Smooth muscle cell of bladder (primary cell): ENCODE measurements at places on chromosomes 3 and 15. TPM values are rescaled to one million over a fixed set of nuclear protein-coding genes. Genes with fewer than 3 reads are reported as not detected.

Gene PIERCE2
- 1.7 and 1.8 TPM in 2 replicates for total RNA-seq

Gene PAQR9
- total RNA-seq = 0.18 TPM in 1 of 2 replicates, not detected in the other

Gene SPRED1
- 30.7 and 39.0 TPM in 2 replicates for total RNA-seq

Gene ANKRD34C
- total RNA-seq = not detected in 2 replicates

Gene MAP4
- 56.8 and 65.8 TPM in 2 replicates for total RNA-seq

Gene A4GNT
- not detected in 2 replicates for total RNA-seq

Gene PARP6
- total RNA-seq = 10.2 and 13.5 TPM in 2 replicates

Gene ZNF662
- 0.57 and 1.0 TPM in 2 replicates for total RNA-seq

Gene SEMA3F
- 0.14 and 0.92 TPM in 2 replicates for total RNA-seq

Gene MYO5A
- total RNA-seq = 28.0 and 33.0 TPM in 2 replicates

Gene MRPL46
- total RNA-seq = 9.7 and 9.8 TPM in 2 replicates

Gene TGM4
- total RNA-seq = not detected in 2 replicates

Gene CAPN3
- total RNA-seq = 1.6 and 1.7 TPM in 2 replicates

Gene IDH2
- total RNA-seq = 71.6 and 75.5 TPM in 2 replicates

Gene PGBD4
- total RNA-seq = 1.8 and 2.2 TPM in 2 replicates

Gene REC114
- not detected in 2 replicates for total RNA-seq

Gene GOLGA8O
- total RNA-seq = 0.37 and 0.85 TPM in 2 replicates

Gene TM6SF1
- 0.55 and 1.4 TPM in 2 replicates for total RNA-seq

Gene CHRFAM7A
- total RNA-seq = 0.14 TPM in 1 of 2 replicates, not detected in the other

Gene IGDCC3
- total RNA-seq = not detected in 2 replicates

Gene RPP14
- total RNA-seq = 9.1 and 12.2 TPM in 2 replicates

Gene KLHL18
- total RNA-seq = 14.2 and 15.1 TPM in 2 replicates

Gene NIPA2
- 54.9 and 65.5 TPM in 2 replicates for total RNA-seq

Gene SCAANT1
- not detected in 2 replicates for total RNA-seq

Gene MASP1
- 203 and 319 TPM in 2 replicates for total RNA-seq

Gene GOLGA6A
- total RNA-seq = 0.14 TPM in 1 of 2 replicates, not detected in the other

Gene CXCR6
- 0.09 and 0.28 TPM in 2 replicates for total RNA-seq

Gene NEK10
- 12.7 and 15.8 TPM in 2 replicates for total RNA-seq

Gene ZPLD1
- total RNA-seq = 0.28 TPM in 2 replicates

Gene PCBP4
- 27.9 and 29.8 TPM in 2 replicates for total RNA-seq

Gene DENND4A
- total RNA-seq = 21.2 and 21.4 TPM in 2 replicates
